Right renal cortex interstitium (tissue), 3 donors: ENCODE measurements at places on chromosomes 1 and 21.

- DNase-seq = no peak
Observed at GRCh38 chr21:25254491-25255174, 352.6 kb downstream of the MRPL39 start.

DNA sequence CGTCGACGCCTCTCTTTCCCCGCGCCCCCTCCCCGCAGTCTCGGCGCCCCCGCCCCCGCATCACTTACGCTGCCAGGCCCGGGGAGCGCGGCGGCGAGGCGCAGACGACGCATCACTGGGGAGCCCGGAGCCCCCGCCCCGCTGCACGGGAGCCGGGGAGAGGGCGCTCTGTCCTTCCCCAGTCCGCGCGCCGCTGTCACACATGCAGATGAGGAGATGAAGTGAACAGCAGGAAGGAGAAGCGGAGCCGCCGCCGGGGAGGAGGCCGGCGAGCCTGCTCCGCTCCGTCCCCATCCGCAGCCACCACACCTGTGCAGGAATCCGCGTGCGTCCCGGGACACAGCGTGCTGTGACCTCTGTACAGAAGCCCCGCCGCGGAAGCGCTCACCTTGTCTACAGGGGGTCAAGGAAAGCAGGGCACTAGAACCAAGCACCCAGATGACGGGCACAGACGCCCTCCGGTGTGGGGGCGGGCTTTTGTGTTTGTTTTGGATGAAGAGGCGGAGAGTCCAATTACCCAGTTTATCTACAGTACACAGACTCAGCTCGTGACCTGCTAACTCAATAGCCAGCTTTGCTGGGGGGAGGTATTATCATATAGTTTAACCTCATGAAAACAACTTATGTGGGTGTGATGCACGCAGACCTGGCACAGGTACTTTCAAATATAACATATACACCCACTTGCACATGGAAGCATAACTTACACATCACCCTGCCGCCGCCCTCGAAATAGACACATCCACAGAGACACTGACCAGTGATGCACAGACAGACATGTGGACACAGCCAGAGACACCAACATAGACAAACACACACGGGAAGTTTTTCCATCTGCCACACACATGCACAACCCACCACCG, 12.4 kb downstream of the KLHDC8A start:
- no peak for DNase-seq

- DNase-seq = no peak
Observed at GRCh38 chr1:236560213-236560771, 36.5 kb downstream of the LGALS8 start.

- DNase-seq = no peak
Observed at GRCh38 chr1:198416296-198416695, 124.2 kb downstream of the ATP6V1G3 start.

- no peak for DNase-seq
Observed at GRCh38 chr1:32464191-32464715, 619 bp upstream of the ZBTB8B start.

DNA sequence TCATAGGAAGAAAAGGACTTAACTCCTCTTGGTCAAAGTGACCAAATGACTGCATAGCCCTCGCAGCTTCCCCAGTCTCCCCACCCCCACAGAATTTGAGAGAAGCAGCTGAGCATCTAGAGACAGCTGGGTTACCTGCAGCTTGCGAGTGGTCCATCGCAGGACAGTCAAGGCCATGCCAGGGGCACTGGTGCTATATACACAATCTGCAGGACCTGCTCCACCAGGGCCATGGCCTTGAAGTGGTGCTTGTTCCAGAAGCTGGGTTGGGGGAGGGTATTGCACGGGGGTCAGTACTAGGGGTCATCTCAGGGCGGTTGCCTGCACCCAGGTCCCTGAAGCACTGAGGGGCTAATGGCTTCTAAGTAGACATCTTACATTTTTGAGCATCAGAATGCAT, 10.4 kb downstream of the MRTO4 start:
- no peak for DNase-seq

DNA sequence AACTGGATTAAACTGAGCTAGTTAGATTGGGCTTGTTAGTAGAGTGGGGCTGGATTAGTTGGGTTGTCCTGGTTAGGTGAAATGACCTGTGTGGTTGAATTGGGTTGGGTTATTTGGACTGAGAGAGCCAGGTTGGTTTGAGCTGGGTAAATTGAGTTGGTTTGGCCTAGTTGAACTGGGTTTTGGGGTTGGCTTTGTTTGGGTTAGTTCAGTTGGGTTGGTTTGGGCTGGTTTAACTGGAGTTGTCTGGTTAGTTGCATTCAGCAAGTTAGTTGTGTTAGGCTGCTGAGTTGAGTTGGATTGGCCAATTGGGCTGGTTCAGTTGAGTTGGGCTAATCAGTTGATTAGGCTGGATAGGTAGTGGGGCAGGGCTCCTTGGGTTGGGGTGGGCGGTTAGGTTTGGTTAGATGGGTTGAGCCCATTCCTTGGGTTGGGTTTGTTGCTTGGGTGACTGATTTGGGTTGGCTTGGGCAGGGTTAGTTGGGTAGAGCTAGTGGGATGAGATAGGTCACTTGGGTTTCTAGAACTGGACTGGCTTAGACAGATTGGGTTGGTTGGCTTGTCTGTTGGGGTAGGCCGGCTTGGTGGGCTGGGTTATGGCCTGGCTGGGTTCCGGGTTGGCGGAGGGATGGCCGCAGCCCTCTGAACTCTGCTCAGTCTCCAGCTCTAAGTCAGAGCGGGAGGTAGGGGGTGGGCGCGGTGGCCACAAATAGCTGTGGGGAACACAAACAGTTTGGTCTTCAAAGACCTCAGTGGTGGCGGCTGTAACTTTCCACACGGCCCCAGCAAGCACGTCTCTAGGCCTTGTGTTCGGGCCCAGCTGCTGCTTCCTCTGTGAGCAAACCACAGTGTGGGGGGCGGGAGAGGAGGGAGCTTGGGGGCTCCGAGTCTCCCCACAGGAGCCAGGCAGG, 67.2 kb upstream of the RUNX3 start:
- DNase-seq = no peak

- DNase-seq = no peak
Observed at GRCh38 chr21:15060543-15061175, 4.1 kb downstream of the NRIP1 start.

- no peak for DNase-seq
Observed at GRCh38 chr1:153261281-153262069, 2.0 kb downstream of the LORICRIN start.

GRCh38 chr1:207321790-207322645, 540 bp downstream of the CD55 start:
- no peak for DNase-seq

DNA sequence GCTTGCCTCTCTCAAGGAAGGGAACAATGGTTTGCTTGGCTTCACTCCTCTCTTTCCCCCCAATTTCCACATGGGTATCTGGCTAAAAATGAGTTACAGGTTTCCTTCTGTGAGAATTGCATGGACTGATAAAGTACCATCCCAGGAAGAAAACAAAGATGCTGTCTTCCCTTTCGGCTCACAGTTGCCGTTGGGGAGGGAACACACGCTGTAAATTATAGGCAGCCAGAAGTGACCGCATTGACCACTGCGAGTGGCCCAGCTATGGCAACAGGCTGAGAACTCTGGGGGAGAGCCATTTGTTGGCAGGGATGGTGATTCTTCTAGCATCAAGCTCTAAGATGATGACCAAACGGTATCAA, 2.9 kb downstream of the RUNX1 start:
- DNase-seq = no peak
